ENCODE measurements at places on chromosomes 1 and 21.

DNA sequence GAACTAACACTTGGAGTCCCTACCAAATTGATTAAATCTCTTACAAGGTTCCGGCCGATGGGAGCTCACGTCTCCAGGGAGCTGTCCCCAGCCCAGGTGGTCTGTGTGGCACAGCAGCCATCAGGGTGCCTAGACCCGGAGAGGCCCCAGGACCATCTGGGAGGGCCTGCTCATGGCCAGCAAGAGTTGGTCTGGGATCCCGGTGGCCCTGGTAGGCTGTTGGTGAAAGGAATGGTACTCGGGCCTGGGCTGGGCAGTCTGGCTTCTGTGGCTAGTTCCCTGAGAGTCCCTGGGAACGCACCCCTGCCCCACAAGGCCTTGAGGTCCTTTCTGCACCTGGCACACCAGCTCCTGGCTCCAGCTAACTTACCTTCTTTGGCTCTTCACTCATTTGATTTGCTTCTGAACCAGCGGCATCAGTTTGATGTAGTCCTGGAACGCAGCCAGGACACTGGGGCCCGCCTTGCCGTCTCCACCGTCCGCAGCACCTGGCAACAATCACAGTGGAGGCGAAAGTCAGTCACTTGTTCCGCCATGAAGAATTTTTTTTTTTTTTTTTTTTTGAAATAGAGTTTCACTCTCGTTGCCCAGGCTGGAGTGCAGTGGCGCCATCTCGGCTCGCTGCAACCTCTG is 62.5 kb downstream of the SCCPDH start:
- DNase-seq = no peak

GRCh38 chr1:115545791-115546733 is 95.7 kb upstream of the VANGL1 start:
- no peak for DNase-seq

DNA sequence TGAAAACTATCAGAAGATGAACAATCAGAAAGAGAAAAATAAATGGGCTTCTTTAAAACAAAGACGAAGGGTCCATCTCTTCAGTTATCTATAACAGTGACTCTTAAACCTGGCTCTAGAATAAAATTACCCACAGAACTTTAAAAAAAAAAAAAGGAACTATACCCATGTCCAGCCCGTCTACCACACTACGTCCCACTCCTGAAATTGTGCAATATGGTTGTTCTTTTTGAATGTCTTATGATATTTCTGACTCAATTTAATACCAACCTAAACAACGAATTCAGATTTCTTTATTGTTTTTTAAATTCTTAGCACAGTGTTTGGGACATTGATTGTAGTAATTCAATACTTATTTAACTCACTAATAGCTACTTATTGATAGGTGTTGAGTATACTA is 246.3 kb downstream of the DPYD start:
- no peak for DNase-seq

DNA sequence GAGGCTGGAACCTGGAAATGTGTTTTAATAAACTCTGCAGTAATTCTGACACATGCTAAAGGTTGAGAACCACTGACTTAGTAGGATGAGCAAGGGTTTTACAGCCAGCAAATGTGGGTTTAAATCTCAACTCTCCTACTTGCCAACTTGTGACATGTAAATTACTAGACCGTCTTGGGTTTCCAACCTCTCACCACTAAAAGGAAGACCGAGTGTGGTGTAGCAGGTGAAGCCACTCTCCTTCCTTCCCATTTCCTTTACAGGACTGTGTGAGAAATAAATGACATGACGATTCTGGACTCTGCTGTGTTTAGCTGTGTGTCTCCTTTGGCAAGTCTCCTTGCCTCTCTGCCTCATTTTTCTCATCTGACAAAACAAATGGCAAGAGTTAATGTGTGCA is 49.5 kb upstream of the DNAJC6 start:
- no peak for DNase-seq
